Liver (tissue), 10 donors: ENCODE measurements at places on chromosomes 7 and 10.

DNA sequence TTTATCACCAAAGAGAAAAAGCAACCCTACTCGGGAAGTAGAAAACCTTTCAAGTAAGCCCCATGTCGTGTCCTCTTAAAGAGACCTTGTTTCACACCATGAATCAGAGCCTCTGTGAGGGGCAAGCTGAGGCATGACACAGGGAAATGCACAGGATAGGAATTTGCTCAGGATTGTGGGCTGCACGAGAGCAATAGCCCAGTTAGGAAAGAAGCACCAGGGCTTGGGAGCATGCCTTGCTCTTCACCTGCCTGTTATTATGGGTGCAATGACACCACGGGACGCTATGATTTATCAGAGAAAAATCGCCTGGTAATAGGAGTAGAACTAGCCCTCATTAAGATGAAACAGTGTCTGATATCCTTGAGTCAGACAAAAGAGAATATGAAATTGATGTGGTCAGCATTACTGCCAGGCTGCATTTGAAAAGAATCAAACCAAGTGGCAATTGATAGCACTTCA is 562.9 kb upstream of the NRP1 start:
- DNase-seq: no peak

- DNase-seq: no peak
Measured at GRCh38 chr10:132847416-132847777, 61.5 kb upstream of the NKX6-2 start.

GRCh38 chr7:497946-498655 is 21.5 kb downstream of the PDGFA start:
- DNase-seq: no peak

DNA sequence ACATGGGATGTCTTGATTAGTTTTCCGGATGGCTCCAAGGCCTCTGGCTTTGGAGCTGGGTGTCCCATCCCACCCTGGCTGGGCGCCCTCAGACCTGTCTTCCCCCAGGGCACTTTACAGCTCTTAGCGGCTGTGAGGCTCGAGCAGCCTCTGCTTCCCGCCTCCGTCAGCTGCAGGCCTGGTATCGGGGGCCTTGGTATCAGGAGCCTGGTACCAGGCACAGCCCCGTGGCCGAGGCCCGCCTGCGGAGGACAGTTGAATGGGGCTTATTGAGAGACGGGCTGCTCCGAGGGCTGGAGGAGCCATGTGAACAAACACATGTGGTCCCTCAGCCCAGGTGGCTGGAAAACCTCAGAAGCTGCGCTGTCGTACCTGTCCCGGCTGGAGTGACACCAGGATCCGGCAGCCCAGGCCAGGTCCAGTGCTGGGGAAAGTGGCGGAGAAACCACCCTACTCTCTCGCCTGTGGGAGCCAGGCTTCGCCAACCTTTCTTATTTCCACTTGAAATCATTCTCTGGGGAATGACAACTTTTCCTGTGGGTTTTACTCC is 23.9 kb upstream of the AP5Z1 start:
- no peak for DNase-seq

GRCh38 chr7:32177232-32177631 is 107.0 kb upstream of the PDE1C start:
- no peak for DNase-seq

DNA sequence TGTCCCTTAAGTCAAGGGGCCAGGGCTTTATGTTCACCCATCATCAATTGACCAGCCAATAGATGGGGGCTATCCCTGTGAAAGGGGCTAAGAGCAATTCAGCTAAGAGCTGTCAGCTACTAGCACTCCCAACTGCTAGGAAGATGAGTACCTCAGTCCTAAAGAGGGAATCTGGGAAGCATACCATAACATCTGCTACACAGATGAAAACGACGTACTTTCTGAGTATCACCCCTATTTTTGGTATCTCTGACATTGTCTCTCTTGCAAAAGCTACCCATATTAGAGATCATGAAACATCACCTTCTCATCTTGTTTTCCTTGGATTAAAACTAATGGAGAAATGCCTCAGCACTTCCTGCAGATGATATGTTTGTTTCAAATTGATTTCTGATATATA is 7.5 kb upstream of the SMNDC1 start:
- no peak for DNase-seq

DNA sequence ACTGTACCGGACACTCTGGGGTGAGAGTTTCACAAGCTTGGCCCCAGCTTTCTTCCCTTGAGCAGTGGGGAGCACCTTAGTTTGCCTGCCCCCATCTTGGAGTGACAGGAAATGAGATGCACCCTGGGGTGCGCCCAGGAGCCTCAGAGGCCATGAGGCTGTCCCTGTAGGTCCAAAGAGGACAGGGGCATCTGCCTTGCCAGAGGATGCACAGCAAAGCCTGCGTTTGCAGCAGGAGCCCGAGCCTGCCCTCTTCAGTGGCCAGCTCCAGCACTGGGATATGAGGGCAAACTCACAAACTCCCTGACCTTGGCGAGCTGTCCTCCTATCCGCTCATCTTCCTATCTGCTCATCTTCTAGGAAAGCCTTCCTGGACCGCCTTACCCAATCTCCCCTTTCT is 79.5 kb downstream of the PROSER2 start:
- DNase-seq: no peak

DNA sequence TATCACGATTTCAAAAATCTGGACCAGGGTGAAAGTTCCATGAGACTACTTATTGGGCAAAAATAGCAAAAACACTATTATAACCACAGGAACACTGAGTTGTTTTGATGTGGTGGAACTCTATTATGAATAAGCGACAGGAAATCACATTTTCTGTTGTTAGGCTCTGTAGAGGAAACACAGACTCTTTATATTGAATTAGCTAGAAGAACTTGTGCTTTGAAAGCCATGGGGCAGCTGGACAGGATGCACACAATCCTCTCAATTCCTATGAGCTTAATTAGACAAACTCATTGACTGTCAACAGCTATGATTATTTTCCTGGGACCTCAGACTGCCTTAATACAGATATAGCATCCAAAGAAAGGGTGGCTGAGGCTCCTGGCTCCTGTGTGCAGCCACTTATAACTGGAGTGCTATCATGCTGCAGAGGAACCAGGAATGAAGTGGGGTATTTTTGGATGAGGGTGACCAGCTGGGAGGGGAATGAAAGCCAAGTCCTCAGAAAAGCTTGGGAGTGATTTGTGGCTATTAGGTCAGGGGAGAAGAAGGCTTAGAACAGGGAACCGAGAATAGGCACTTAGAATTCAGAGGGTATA is 657.3 kb downstream of the TYW1 start:
- DNase-seq: no peak

GRCh38 chr7:43753271-43753810 is 5.1 kb upstream of the BLVRA start:
- DNase-seq: no peak

- DNase-seq: no peak
Measured at GRCh38 chr7:17485368-17485767, 186.9 kb downstream of the AHR start.

DNA sequence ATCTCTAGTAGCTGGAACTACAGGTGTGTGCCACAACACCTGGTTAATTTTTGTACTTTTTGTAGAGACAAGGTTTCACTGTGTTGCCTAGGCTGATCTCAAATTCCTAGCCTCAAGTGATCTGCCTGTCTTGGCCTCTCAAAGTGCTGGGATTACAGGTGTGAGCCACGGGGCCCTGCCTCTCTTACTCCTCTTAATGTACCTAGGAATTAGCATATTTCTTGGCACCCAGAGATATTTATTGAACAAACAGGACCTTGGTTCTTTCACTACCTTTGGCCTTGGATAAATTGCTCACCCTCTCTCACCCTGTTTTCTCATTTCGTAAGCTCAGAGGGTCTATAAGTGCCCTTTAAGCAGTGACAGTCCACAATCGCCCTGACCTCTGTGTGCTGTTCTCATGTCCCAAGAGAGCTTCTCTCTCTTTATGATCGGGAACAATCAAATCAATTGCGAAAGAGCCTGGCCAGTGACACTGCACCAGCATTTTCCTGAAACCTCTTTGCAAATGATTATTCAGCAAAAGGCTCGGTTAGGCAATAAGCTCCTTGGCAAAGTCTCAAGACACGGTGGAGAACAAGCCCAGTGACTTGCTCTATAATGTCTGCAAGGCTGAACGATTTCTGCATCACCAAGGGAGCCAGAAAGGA is 117.7 kb downstream of the APBB1IP start:
- DNase-seq: no peak

- no peak for DNase-seq
Measured at GRCh38 chr7:82364048-82364447, 79.5 kb downstream of the CACNA2D1 start.

DNA sequence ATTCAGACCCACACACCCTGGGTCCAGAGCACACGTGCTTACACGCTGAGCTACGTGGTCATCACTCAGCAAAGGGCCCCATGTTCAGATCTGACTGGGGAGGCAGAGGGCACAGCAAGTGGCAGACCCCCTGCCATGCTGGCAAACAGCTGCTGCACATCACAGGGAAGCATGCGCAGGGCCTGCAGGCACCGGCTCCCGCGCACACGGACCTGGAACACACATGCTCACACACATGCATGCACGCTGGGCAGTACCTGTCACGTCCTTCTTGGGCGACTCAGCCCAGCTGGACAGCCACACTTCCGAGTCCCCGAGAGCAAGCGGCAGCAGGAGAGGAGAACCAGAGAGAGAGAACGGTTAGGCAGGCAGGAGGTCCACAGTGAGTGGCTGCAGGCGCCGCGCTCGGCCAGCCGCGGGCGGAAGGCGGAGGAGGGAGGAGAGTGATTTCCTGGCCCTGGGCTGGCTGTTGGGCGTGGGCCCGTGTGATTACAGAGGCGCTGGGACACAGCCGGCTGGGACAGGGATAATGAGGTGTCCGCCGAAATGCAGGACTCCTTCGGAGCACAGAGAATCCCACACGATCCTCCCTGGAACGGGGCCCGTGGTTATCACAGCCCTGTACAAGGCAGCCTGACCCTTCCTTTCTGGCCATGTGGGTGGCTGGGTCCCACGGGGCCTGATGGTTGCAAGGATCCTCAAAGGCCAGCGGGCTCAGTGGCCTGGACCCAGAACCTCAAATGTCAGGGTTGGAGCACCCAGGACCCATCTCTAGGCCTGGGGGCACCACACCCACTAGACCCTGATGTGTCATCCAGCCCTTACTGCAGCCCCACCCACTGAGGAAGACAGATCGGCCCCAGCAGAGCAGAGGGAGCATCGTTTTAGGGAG is 175.1 kb downstream of the NEURL1 start:
- no peak for DNase-seq

DNA sequence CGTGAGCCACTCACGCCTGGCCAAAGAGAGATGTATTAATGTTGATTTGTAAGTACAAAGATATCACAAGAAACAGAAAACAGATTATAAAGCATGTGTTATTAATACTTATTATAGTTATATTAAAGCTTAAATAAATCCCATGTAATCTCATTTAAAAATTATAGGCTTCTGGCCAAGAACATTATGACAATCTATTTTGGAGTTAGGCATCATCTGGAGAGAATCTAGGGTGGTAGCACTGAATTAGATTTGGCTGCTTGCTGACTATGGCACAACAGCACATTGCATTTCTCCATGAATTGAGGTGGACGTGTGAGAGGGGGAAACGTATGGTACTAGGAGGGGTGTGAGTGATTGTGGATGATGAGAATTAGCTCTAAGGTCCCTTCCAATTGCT is 16.8 kb upstream of the SLC16A12 start:
- no peak for DNase-seq

DNA sequence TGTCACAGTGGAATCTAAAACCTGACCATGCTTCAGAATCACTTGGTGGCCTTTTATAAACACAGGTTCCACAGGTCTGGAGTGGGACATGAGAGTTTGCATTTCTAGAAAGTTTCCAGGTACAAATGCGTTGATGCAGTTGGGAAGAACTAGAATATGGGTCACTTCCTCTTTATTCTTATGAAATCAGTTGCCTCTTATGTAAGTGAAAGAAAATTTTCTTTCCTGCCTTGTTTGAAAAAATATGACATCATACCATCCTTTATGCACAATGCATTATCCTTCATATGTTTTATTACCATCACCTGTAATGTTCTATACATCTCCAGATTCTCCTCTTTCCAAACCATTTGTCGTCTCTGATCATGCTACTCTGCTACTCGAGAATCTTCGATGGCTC is 44.0 kb downstream of the PLXNA4 start:
- no peak for DNase-seq

DNA sequence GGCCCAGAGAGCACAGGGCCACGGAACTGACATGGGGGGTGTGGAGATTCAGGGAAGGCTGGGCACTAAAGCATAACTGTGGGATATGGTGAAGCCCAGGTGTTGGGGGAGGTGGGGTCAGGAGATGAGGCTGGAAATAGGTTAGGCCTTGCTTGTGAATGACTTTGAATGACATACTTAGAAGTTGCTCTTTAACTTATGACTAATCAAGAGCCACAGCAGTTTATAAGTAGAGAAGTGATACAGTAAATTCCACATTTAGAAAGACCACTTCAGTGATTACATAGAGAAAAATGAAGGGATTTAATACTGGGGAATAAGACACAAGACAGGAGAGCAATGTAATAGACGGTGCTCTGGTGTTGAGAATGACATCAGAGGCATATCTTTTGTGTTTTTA is 120.8 kb upstream of the SEC61G start:
- no peak for DNase-seq

DNA sequence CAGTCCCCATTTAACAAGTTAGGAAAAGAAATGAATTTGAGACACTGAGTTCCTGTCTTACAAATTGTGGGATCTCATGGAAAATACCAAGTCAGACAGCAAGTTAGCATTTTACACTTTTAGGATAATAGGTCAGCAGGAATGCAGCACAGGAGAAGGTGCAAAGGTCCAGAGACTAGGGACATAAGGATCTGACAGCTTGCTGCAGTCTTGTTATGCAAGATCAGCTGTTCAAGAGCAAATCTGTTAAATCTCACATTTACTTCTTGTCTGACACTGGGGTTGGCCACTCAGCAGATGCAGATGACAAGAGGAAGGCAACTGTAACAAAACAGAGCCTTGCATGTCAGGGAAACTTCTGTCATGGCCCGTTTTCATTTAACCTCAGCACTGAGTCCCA is 239.6 kb downstream of the PHF14 start:
- DNase-seq: no peak

GRCh38 chr7:151735186-151735850 is 141.6 kb downstream of the PRKAG2 start:
- no peak for DNase-seq

- DNase-seq: no peak
Measured at GRCh38 chr7:75969182-75969581, 25.2 kb downstream of the TMEM120A start.

DNA sequence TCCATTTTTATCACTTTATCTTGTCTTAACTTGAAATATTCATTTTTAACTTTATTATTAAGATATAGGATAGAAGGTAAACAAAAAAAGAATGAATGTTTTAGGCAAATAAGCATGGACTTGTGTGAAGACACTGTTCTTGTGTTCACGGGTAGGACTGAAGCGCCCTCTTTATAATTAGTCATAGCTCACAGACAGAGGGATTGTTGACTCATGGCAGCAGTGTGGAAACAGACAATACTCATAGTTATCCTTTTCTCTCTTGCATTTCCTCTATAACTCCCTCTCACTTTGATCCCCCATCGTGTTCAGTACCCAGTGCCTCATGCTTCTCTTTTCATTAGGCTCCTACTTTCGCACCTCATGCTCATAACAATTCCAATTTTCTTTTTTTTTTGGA is 731.8 kb downstream of the PHTF2 start:
- no peak for DNase-seq
